ENCODE measurements at places on chromosomes 3 and 15.
A peak's percentile ranks its signal among the peaks of the same experiment; 100 is the strongest.

GRCh38 chr15:74109713-74110112 lies 20.7 kb upstream of the ISLR2 start:
- no peak for DNase-seq

DNA sequence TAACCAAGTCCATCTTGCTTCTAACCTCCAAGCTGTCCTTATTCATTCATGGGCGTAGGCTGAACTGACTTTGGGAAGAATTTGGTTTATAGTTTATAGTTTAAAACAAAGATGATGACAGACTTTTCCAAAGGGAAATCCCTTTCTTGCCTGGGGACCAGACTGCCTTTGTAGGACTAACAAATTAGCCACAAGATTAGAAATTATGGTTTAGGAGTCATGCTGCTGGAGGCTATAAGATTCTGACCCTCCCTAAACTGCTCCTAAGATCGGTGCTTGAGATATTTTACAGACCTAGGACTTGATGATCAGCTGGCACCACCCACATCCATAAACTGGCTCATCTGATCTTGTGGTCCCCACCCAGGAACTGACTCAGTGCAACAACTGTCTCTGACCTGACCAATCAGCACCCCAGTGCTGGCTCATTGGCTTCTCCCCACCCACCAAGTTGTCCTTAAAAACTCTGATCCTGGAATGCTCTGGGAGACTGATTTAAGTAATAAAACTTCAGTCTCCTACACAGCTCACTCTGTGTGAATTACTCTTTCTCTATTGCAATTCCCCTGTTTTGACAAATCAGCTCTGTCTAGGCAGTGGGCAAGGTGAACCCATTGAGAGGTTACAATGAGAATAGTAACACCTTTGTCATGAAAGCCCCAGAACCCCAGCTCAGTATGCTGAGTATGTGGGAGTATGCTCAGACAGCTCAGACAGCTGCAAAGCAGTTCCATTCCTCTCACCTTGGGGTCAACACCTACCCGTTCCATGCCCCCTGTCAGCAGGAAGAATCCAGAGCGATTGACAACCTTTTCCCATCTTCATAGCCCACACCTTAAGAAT lies 51.6 kb upstream of the C15orf39 start:
- DNase-seq = no peak

- no peak for DNase-seq
These were observed 274.5 kb upstream of the RARB start for GRCh38 chr3:25153561-25153960.

DNA sequence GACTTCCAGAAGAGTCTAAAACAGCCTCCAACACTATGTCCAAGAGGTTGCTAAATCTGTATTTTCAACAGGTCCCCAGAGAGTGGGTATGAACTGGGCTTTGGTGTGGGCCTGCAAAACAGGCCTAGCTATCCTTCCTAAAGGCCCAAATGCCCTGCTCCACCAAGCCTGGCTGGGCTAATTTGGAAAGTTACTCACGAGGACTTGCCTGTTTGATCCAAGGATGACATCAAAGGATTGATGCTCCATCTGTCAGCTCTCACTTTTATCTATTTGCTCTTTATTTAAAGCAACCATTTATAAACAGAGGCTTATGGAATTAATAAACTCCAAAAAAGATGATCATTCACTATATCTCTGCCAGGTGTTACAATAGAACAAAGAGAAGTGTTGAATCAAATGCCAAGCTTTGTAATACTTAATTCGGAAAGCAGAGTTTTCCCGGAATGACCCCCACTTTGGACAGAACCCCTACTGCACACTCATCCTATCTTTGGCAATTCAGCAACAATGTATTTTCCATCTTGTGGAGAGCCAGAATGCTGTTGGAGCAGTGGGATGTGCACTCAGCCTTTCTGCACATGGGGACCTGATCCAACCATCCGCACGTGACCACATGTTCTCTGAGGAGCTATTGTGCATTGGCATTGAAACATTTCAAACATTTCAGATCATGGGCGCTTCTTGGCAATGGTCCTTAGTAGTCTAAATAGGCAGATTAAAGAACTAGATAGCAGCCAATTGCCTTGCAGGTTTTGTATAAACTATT lies 163.3 kb upstream of the THBS1 start:
- DNase-seq = no peak

DNA sequence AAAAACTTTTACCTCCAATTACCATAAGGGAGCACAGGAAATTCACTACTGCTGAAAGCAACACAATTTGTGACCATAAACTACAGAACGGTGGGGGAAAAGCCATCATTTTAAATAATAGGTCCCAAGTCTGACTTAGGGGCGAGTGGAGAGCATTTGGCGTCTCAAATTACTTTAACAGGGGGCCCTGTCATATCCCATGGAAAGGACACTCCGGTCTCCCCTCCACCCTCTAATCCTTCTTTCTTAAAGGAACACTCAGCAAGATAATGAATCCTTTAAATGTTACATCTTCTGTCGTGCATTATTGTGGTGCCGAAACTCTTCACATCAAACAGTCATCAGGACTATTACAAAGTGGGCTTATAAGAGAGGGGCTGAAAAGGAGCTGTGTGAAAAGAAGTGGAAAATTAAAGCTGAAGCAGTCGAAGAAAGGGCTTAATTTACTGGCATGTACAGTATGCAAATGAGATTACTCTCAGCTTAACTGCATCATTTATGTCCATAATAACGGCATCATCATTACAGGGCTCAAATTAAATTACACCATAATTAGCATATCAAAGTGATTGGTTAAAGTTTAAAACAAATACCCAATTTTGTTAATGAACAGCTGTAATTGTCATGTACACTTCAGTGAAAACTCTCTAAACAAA lies 342.2 kb downstream of the FOXP1 start:
- DNase-seq = no peak

- DNase-seq = no peak
These were observed 32.0 kb upstream of the CGNL1 start for GRCh38 chr15:57344282-57344681.

- peak; percentile 35 for DNase-seq
These were observed 45.2 kb downstream of the ATP2B2 start for GRCh38 chr3:10459954-10460754.

- DNase-seq = no peak
These were observed 777 bp upstream of the SLC51A start for GRCh38 chr3:196215493-196216020.

DNA sequence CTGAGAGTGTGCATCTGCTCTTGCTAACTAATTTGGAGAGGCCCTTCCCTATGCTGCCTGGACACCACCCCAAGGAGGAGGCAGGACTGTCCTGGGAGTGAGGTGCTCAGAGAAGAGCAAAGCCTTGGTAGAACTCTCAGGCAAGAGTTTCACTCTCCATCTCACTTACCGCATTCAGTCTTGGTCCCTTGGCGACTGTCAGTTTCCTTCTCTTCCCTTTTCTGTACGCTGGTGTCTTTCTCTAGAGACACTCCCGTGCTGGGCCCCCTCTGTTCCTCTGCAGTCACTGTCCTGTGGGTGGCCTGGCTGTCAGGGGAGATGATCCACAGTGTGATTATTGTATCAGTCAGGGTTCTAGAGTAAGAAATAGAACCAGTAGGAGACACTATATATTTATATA lies 44.0 kb downstream of the IDH2 start:
- DNase-seq = no peak

- no peak for DNase-seq
These were observed 136.9 kb downstream of the PLCL2 start for GRCh38 chr3:17021614-17022013.

- no peak for DNase-seq
These were observed 59.3 kb upstream of the OSTN start for GRCh38 chr3:191139736-191140135.

DNA sequence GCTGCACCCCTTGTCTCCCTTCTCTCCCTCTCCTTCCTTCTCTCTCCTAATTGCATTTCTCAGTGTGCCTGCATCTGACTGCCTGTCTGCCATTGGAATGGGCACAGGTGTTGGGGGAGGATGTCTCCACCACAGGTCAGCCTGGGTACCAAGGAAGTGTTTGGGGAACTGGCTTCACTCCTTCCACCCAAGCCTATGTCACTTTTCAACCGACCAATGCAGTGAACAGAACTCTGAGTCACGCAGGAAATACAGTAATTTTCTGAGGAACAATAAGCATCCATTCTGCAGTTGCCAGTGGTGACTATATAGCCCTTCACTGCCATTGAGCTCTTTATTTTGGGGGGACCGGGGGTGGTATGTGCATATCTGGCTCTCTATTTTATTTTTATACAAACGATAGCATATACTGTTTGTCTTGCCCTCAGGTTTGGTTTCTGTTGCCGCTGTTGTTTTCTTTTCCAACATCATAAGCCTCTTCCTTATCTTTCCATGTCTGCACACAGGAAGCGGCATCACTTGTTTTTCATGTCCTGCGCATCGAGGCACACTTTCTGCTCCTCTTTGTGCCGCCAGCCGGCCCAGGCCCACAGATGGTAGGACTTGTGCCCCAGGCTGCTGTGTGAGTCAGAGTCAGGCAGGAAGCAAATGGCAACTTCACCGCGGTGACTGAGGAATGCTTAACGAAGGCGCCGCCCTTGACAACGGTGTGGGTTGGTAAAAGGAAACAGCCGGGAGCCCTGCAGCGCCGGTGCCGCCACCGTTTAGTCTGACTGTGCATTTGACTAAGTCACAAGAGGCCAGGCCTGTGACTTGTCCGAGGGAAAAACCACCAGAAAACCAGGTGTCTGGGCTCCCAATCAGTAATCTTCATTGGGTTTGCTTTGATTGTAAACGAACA lies 21.1 kb upstream of the CDCP1 start:
- peak; percentile 14 for DNase-seq

DNA sequence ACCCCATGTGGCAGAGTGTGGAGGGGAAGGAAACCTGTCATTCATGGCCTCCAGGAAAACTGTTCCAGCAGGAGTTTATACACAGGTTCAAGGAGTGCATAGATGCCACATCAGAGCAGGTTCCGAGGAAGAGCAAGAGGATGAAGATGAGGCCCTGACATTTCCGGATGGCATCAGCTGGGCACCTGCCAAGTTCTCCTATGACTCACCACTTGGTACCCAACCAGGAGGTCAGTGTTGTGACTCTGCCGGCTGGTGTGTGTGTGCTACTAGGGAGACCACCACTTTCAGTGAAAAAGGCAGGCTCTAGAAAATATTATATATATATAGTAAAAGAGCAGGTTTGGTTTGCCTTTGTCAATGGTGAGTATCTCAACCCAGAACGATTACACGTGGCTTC lies 69.3 kb downstream of the NTRK3 start:
- no peak for DNase-seq

GRCh38 chr3:22887664-22888291 lies 315.3 kb upstream of the UBE2E2 start:
- DNase-seq = no peak

GRCh38 chr3:168072323-168072650 lies 23.4 kb downstream of the GOLIM4 start:
- no peak for DNase-seq

- DNase-seq = no peak
These were observed 67.1 kb downstream of the ABHD5 start for GRCh38 chr3:43757666-43758321.

DNA sequence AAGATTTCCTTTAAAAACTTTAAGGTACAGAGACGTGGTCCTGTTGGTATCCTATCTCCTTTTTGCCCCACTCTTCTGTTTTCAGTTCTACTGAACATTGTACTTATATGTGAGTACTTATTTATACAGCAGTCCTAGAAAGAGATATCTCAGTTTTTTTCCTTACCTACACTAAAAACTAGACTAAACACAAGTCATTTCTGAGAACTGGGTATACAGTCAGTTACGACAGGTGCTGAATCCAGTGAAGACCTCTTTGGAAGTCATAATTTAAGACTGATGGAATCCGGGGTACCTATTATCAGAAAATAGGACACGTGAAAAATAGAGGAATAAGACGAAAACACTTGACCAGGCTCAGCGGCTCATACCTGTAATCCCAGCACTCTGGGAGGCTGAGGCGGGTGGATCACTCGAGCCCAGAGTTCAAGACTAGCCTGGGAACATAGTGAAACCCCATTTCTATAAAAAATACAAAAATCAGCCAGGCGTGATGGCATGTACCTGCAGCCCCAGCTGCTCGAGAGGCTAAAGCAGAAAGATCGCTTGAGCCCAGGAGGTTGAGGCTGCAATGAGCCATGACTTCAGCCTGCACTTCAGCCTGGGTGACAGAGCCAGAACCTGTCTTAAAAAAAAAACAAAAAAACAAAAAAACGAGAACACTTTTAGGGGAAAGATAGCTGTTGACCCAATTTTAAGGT lies 76.3 kb downstream of the KLHL25 start:
- DNase-seq = no peak

DNA sequence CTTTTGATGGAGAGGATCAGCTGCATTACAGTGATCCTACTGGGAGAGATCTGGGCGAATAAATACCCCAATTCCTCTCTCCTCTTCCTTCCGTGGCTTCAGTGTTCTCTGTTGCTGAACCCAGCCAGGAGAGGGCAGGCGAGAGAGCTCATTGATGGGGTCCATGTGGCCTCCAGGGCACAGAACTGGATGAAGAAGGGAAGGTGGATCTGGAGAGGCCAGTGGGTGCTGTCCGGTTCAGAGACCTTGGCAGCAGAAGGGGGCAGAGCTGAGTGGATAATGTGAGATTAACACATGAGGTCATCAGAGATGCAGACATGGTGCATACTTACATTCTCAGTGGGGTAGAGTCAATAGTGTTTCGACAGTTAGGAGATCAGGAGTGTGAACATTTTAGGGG lies 193.6 kb downstream of the CLSTN2 start:
- DNase-seq = no peak

- DNase-seq = no peak
These were observed 527.9 kb upstream of the TBL1XR1 start for GRCh38 chr3:177725165-177725564.

DNA sequence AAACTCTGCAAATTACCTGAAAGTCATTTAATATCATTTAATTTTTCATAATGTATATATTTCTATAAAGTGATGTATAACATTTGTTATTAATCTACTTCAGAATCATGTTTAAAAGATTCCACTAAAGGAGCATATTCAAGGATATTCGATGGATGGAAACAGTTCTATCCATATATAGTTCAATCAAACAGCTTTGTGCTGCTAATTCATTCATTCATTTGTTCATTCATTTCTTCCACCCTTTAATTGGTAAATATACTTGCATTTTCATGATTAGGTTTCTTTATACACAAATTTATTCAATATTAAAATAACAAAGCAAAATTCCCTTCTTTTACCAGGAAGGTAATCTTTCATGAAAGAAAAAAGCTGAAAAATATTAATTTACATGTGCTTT lies 64.7 kb downstream of the RNF13 start:
- no peak for DNase-seq

- no peak for DNase-seq
These were observed 3.6 kb upstream of the DLG1 start for GRCh38 chr3:197302033-197302432.

GRCh38 chr3:112857526-112857925 lies 10.9 kb upstream of the CD200R1L start:
- DNase-seq = no peak

DNA sequence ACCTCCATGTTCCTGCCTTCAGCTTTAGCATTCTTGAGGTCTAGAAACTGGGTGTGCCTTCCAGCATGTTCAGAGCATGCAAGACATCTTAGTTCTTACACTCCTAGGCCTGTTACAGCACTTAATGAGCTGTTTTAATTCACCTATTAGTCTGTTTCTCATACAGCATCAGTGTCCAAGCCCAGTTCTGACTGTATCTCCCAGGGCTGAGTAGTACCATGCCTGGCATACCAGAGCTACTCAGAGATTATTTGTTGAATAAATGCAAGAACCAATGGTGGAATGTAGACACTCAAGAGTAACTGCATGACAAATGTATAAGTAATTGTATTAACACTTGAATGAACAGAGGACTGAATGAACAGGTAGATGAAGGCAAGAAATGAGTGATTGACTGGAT lies 61.8 kb upstream of the SCN5A start:
- no peak for DNase-seq

GRCh38 chr3:120688121-120688520 lies 6.1 kb upstream of the HGD start:
- DNase-seq = no peak
